ENCODE measurements at places on chromosomes 7 and 10.

DNA sequence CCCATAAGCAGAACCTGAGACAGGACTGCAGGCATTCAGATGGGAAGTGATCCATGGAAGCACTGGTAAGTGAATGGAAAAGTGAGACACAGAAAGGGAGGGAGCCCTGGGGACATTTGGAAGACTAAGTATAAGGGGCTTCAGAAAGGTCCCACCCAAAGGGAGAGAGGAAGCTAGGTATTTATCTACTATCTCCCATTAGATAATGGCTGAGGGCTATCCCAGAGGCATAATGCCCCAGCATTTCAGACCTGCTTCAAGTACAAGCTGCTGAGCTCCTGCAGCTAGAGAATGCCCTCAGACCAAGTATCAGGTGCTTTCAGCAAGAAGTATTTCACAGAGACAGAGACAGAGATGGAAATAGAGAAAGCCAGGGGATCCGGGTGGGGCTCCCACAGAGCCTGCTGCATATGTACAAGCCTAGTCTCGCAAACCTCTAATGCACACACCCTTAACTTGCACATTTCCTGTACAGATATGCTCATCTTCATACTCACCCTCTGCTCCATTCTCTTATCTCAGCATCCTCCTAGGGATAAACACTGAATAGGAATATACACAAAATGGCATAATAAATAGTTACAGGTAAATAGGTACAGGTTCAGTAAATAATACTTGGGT, 20.2 kb downstream of the KDM7A start:
- DNase-seq, result no peak

DNA sequence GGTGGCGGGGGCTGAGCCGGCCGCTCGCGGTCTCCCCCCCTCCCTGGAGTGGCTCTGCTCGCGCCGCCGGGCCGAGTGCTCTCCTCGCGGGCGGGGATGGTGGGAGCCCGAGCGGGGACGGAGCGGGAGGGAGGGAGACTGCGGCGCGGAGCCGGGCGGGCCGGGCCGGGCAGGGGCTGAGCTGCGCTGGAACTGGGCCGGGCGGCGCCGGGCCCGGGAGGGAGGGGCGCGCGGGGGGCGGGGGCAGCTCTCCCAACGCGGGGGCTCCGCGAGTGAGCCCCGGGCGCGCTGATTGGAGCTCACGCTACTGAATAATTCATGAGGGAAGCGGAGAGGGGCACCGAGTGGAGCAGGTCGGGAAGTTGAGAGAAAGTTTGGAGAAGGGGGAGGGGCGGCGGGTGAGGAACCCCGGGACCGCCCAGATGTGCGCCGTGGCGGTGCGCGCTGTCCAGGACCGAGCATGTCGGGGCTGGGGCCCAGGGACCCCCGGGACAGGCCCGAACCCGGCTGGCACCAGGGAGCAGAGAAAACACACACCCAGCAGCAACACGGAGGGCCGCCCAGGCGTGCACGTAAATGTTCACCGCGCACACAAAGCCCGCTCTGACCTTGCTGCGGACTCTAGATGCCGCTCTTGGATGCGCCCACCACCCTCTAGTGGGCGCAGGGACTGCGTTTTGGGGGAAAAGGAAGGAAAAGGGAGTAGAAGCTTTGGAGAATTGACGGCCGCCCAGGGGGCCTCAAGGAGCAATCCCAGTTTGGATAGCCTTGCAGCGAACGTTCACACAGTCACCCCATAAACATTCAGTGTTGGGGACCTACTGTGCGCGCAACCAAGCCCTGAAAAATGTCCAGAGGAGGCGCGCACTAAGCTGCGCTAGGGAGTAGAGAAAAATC, at the start of gene EPHB4:
EPHB4 (minus strand) TSS at position 194 of the 897 bp plus-strand sequence. CDS start 493 bp downstream, outside the sequence.
- no peak for DNase-seq

DNA sequence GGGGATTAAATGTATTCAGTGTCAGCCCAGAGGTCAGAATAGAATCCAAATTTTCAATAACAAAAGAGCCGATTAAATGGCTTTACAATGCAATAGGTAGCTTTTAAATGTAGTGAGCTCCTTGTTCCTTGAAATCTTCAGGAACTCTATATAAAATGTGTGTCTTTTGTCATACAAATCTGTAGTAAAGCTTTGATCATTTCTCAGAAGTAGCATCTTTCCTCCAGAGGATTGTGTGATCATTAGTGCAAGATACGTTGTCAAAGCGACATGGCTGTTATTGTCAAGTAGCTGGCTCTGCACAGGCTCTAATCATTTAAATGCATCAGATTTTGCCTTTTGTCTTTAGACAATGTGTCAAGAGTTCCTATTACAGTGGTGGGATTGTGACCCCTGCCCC, 116.1 kb upstream of the NAMPT start:
- no peak for DNase-seq

GRCh38 chr10:57884965-57885617, 382.6 kb downstream of the IPMK start:
- no peak for DNase-seq

DNA sequence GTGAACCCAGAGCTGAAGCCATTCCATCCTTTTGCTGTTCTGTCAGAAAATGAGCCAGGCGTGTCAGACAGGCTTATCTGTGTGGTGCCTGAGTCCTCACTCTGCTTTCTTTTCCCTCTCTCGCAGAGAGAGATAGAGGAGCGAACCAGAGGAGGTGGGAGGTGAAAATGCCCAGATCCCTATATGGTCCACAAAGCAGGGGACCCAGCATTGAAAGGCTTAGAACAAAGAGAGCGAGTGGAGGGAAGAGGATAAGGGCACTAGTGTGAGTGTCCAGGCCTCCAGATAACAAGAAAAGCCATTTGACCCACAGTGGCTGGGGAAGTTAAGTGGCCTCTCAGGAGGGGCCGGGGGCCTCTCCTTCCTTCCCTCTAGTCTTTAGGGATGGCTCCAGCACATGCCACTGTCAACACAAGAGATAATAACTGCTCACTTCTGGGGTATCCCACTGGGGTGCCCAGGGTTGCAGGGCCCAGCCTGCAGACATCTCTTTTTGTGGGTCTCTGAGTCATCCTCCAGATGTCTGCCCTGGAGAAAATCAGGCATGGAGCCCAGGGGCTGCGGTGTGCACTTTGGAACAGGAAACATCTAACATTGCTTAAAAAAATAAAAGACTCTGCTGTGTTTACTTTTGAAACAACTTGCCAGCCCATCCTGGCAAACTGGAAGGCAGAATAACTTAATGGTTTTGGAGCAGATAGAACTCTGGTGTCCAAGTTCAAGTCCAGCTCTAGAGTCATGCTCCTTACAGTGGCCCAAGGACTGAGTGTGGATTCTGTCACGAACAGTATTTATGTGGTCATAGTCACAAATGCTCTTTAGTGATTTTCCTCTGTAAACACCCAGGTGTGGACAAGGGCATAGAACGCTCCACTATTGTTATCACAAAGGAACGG, 189.5 kb downstream of the CXCL12 start:
- DNase-seq, result no peak

GRCh38 chr10:78515038-78515872, 481.6 kb downstream of the RPS24 start:
- no peak for DNase-seq

GRCh38 chr7:151941009-151941408, 15.2 kb upstream of the GALNTL5 start:
- DNase-seq, result no peak

GRCh38 chr10:130500261-130501000, 364.2 kb downstream of the GLRX3 start:
- DNase-seq, result no peak

- peak; percentile 12 for DNase-seq
These were observed 28.2 kb downstream of the PPIF start for GRCh38 chr10:79375321-79376077.

- no peak for DNase-seq
These were observed 138.1 kb upstream of the LAMB4 start for GRCh38 chr7:108268200-108268820.

- no peak for DNase-seq
These were observed 1247.4 kb upstream of the SORCS1 start for GRCh38 chr10:108411894-108412293.

DNA sequence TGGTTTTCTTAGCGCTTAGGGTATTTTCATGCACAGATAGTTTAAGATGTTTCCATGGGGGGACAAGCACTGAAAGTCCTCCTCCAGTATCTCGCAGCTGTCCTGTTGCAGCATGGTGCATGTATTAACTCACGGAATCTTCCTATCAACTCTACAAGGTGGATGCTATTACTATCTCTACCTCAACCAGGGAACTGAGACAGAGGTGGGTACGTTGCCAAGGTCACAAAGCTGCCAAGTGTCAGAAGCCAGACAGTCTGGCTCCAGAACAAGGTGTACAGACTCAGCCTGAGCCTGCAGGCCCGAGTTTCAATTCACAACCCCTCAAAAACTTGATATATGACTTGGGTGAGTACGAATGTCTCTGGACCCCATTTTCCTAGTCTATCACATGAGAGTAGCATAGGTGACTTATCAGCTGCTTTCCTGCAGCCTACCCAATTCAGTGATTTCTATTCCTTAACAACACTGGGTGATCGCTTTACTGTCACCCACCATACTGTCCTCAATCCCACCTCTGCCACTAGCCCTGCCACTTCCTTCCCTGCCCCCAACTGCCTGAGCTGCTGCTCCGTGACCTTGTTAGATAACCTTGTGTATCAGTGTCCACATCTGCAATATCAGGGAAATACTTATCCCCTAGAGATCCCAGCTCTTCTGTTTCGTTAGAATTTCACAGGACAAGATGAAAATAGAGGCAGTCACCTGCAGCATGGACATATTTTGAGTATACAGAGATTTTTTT, 92.1 kb downstream of the ABCC2 start:
- DNase-seq, result no peak

GRCh38 chr10:113791691-113792090, 40.2 kb downstream of the PLEKHS1 start:
- no peak for DNase-seq

DNA sequence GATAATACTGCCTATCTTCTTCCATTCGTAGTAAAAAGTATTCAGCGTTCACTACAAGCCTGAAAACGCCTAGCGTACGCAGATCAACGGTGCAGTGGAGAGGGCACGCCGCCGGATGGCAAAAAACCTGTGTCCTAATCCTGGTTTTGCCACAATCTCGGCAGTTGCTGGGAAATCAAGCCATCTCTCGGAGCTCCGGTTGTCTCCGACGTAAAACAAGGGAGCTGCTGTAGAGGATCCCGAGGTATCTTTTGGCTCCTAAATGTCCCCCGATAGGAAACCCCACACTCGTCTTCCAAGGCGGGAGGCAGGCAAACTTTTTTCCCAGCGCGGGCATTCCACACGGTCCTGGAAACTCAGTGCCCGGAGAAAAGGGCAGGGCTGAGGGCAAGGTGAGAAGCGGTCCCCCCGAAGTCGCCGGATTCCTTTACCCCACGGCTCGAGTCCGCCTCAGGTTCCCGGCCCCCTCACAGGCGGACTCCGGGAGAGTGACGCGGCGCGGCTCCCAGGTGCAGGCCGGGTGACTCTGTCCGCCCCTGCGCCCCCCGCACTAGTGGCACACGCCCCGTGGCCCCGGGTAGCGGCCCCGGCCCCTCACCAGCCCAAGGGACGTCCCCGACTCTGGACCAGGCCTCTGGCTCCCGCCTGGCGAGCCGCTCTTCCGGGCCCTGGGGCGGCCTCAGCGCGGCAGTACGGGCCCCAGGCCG, 649 bp downstream of the IDE start:
- peak; percentile 42 for DNase-seq

- DNase-seq, result no peak
These were observed 12.1 kb downstream of the AVL9 start for GRCh38 chr7:32507414-32507813.

DNA sequence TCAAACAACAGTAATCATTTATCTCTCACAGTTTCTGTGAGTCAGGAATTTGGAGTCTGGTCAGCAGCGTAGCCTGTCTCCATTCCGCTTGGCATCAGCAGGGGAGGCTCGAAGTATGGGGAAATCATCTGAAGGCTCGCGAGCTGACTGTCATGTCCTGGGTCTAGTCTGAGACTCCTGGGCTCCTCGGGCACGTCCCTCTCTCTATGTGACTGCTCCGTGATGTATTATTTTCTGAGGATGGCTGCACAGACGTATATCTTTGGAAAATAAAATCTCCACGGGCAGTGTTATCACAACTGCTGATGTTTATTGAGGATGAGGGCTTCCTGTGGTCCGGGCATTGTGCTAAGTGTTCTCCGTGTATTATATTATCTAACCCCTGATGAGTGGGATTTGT, 23.3 kb upstream of the PCGF5 start:
- no peak for DNase-seq

- no peak for DNase-seq
These were observed 121.0 kb upstream of the FAM171A1 start for GRCh38 chr10:15491856-15492642.

DNA sequence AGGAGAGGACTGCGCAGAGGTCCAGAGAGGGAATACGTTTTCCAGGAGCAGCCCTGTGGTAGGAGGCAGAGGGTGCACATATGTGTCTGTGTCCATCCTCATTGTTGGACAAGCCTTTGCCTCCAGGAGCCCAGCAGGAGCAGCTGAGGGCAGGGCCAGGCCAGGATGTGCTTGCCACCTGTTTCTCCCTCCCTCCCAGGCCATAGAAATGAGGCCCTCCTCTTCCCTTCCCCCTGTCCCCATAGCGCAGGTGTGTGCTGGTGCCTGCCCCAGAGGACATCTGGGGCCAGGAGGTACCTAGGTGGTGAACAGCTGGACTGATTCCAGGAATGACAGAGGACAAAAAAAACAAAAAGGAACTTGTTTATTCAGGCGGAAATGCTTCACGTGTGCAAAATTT, 10.5 kb upstream of the CXCL12 start:
- no peak for DNase-seq

GRCh38 chr7:117675497-117676435, 195.9 kb downstream of the CFTR start:
- DNase-seq, result no peak

DNA sequence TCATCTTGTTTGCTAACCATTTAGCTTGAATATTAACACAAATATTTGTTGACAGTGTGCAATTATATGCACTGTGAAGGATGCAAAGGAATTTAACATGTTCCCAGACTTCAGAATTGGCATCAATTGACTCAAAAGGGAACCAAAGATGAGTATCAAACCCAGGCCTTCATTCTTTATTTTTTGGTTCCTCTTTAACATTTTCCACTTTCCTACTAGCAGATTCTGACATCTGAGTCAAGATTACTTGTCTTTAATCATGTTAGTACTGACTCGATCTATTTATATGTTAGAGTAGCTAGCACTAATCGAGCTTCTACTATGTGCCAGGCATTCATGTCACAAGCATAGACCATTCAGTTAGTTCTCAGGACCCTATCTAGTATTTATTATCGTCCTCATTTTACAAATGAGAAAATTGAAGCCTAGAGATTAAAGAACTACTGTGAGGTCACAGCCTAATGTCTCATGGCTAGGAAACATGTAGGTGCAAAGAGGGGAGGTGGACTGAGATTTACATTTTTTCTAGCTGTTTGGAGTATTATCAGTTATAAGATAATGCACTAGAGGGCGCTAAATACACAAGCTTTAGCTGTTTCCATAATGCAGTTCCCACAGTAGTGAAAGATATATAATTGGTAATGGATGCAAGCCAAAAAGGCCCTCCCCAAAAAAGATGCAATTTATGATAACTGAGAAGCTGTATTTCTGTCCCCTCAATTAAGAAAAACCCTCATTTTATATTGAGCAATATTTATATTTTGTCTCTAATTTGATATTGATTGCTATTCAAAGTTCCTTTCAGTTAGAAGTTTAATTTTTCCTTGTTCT, 32.9 kb upstream of the KMT2E start:
- no peak for DNase-seq

GRCh38 chr10:85655411-85655810, 711.2 kb downstream of the GRID1 start:
- DNase-seq, result no peak

GRCh38 chr10:74837743-74838142, 11.3 kb downstream of the KAT6B start:
- DNase-seq, result no peak

Measured in stimulated activated CD4-positive, alpha-beta T cell treated with anti-CD3 and anti-CD28 coated beads, Interleukin-2, amount 100 ng/mL, for 24 hours (primary cell).